Activated T-cell treated with anti-CD3 and anti-CD28 coated beads for 48 hours (primary cell): ENCODE measurements at places on chromosomes 3 and 15.

DNA sequence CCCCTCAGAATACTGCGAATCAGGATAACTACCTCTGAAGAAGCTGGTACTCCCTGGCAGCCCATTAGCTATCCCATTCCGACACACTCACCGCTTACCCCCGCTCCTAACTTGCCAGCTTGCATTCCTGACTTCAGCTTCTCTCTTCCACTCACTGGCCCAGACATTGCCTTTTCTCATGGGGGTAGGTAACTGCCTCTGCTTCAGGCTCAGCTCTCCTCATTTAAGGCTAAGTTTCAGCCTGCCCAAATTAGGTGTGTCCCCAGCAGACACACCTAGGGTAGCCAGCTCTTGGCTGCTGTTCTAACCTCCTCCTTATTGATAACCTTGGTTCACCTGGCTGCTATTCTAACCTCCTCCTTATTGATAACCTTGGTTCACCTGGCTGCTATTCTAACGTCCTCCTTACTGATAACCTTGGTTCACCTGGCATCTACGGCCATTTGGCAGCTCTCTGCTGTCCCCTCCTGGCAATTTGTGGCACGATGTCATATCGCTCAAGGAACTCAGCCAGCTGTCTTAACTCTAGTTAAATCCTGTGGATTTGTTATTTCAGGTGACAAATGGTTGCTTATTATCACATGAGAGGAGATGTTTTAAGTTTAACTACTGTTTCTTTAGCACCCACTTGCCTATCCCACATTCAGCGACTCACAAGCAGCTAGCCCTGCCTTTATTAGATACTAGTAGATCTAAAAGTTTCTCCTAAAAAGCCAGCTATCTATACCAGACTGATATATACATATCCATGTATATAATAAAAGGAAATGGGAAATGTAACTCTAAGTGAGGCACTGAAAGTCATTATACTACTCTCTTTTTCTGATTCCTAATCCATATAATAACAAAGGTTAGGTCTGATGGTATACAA is 106.5 kb upstream of the ACP3 start:
- peak; percentile 1 for DNase-seq

DNA sequence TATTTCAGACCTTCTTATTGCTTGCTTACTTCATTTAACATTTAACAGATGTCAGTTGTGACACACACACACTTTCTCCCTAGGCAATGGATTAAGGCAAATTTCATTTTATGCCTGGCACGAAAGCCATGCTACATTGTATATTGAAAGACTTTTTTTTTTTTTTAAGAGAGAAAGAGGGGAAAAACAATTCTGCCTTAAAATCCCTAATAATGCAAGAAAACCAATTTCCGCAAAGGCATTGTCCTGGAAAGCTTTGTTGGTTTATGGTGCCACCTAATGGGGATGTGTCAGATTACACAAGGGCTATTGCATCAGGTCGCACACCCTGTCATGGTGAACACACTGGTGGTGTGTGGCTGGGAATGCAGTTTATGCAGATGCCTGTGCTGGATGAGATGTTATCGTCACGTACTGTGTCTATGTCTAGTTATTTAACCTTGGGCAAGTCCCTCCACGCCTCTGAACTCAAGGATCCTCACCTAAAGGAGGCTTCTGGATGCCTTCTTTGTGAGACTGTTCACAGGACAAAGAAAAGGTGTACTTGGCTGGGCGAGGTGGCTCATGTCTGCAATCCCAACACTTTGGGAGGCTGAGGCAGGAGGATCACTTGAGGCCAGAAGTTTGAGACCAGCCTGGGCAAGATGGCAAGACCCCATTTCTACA is 37.3 kb upstream of the RFTN1 start:
- peak; percentile 63 for DNase-seq

DNA sequence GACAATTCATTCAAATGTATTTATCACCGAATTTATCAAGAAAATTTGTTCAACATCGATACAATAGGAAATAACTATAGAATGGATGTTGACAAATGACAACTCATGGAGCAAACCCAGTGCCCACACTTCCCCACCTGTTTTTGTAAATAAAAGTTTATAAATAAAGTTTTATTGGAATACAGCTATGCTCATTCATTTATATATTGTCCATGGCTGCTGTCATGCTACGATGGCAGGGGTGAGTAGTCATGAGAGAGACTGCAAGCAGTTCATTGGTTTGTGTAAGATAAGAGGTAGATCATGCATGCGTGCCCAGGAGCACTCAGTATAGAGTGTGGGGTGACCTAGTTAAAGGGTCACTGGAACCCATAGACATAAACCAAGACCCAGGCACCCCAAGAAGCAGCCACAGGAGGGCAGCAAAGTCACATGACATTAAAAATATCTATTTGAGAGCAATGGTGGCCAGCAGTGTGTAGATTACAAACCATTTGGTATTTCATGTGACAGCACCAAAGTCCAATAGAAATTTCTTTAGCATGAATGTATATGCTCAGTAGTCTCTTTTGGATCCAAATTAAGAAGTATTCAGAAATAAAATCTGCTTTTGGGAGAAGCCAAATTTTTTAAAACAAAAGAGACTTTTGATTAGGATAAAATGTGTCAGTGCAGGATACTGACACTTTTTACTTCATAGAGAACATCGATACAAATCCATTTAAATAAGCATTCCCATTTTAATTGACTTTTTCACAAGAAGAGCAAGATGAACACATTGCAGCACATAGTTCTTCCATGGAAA is 794.8 kb downstream of the MCTP2 start:
- no peak for DNase-seq

- no peak for DNase-seq
Measured at GRCh38 chr3:113536627-113537101, 4.3 kb downstream of the SIDT1 start.

DNA sequence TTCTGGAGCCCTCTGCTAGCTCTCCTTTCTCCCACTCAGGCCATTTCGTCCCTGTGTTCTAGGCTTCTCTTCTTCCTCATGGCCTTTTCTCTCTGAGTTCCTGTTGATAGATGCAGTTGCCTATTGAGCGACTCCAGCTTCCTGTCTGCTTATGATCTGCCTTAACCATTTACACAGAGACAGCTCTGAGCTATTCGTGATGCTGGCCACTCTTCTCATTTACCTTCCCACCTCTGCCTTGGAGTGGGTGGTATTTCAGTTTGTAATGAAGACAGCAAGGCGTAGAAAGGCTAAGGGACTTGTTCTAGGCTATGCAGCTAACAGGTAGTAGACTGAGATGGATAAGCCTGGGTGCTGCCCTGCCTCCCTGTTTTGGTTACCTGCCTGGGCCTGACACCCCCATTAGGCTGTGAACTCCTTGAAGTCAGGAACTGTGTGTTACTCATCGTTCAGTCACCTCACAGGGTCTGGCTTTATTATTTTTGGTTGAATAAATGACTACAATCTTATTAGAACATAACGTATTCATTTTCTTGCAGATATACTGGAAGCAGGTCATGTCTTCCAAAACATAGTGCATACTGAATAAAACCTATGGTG is 12.6 kb upstream of the ZBTB47 start:
- DNase-seq, result no peak

- no peak for DNase-seq
Measured at GRCh38 chr3:123088387-123088786, 21.6 kb downstream of the PDIA5 start.

- no peak for DNase-seq
Measured at GRCh38 chr15:52857937-52858781, 68.0 kb upstream of the ONECUT1 start.

GRCh38 chr3:52752045-52752660 is 18.6 kb downstream of the NEK4 start:
- DNase-seq, result no peak

GRCh38 chr3:127196466-127197299 is 3.8 kb downstream of the PRR23E start:
- no peak for DNase-seq

DNA sequence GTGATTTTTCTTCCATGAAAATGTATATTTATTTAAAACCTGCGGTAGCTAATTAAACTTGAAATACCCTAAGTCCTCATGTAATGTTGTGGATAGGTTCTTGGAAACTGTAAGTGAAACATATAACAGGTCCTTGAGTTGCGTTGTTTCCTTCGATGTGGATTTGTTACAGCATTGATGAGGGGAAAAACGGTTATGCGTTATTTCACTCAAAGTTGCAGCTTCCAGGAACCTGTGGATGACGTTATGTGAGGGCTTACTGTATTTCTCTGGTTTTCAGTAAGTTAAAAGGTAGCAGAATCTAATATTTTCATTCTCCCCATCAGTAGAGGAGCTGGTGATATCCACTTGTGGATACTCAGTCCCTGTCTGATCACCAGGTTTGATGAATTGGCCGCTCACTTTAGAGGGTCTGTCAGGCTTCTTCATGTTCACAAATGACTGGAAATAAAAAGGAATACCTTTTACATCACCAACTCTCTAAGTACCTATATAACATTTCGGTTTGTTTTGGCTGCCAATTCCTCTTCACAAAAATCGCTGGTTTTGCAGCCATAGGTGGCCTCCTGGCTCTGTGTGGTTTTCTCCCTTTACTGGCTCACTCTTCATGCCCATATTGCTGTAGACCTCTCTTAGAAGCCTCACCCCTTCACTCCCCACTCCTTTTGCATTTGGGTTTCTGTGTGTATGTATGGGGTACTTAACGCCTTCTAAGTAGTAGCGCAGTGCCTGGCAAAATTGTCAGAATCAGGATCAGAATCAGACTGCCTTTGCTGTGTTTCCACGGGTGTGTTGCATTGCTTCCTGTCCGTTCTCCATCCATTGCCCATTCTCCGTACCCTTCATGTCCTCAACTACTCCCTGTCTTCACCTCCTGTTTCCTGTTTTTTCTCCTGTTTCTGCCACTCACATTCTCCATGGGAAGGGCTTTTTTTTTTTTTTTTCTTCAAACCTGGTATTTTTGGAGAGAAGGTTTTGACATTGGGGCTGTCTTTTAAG is 112.6 kb downstream of the FNDC3B start:
- no peak for DNase-seq

DNA sequence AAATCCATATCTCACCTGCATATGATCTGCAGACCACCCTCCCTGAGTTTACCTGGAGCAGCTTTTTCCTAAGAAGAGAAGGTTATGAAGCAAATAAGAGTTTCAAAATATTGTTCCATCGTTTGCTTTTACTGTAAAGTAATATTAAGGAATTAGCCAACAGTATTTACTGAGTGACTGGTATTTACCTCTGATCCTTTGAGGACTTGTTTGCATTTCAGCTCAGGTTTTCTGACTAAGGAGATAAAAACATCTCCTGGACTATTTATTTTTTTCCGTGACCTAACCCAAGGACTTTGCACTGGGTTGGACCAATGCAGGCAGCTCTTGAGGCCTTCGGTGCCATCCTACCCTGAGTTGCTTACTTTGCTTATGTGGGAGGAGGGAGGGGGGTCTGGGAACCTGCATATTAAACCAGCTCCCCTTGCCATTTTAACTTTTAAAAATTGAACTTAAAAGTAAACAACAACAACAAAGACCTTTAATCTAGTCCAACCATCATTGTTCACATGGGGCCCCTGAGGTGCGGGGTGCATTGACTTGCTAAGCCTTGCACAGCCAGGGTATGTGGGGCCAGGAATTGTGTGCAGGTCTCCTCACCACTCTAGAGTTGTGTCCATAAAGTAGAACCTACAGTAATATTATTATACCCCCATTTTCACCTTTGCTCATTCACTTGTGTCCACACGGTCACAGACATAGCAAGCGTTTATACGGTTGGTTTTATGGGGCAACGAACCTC is 39.3 kb downstream of the TRAK1 start:
- no peak for DNase-seq

DNA sequence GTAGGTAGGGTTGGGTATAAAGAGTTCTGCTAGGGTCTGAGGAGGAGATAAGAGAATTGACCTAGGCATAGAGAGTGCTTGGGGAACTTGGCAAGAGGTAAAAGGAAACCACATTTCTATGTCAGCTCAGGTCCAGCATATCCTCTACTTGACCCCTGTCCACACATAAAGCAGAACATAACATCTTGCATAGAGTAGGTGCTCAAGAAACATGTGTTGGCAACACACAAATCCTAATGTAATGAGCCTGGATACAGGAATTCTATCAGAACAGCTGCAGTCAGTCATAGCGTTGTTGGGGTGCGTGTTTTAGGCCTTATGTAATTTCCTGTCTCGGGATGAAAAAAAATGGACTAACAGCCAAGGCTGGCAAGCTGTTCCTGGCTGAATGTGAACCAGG is 35.0 kb upstream of the PLCL2 start:
- no peak for DNase-seq

DNA sequence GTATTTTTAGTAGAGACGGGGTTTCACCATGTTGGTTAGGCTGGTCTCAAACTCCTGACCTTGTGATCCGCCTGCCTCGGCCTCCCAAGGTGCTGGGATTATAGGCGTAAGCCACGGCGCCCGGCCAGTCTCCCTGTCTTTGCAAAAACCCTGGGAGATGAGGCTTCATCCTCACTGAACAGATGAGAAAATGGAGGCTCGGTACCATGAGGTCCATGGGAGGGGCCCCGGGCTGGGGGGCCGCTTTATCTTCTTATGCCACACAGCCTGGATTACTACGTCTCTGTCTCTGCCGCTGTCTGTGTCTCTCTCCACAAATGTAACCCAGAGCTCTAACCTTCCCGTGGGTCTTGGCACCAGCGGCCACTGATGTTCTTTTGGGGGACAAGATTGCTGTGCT is 39.1 kb downstream of the ABTB1 start:
- no peak for DNase-seq

DNA sequence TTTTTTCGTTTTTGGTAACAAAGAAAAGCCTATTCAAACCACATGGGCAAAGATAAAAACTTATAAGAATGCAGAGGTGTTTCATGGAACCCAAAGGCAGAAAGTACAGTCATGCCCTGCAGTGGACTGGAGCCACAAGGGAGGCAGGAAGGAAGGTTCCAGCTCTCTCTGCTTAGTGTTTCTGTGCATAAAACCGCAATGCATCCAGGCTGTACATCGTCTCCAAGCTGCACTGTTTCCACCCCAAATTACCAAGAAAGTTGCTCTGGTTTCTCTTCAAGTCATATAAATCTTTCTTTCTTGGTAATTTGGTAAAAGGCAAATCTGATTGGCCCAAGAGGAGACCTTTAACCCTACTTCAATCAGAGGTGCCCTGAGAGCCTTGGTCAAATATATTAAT is 15.8 kb downstream of the TRAT1 start:
- peak; percentile 39 for DNase-seq

DNA sequence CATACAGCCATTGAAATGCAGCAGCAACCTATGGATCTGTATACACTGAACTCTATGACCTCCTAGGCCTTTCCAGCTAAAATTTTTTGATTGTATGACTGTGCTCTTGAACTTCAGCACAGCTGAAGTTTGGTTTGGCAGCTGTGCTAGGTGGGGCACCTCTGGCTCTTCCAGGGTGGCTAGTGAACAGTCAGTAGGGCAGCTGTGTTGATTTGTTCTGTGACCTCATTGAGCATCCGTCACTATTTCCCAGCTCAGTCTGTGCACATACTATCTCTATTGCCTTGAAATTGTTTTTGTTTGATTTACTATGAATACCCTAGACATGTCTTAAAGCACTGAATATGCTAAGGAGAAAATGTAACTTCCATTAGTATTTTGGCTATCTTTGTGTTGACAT is 363.2 kb upstream of the NAALADL2 start:
- no peak for DNase-seq

DNA sequence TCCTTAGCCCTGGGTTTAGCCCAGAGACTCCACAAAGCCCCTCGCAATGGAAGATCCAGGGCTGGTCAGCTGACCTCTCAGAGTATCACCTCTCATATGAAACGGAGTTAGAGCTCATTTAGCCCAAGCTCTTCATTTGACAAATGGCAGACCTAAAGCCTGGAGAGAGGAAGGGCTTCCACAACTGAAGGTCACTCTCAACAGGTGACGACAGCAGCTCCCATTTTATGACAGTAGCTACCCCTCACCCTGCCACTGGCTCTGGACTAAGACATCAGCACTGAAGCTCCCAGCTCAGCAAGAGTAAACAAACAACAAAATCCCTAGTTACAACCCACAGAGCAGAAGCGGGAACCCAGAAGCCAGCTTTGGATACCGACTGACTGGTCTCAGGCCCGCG is 33.7 kb downstream of the TLE3 start:
- DNase-seq, result no peak
